Fibroblast of skin of right quadriceps (primary cell): ENCODE measurements at places on chromosomes 2 and 18.

GRCh38 chr2:174753038-174753633 lies 11.1 kb downstream of the CHRNA1 start:
- no peak for DNase-seq

DNA sequence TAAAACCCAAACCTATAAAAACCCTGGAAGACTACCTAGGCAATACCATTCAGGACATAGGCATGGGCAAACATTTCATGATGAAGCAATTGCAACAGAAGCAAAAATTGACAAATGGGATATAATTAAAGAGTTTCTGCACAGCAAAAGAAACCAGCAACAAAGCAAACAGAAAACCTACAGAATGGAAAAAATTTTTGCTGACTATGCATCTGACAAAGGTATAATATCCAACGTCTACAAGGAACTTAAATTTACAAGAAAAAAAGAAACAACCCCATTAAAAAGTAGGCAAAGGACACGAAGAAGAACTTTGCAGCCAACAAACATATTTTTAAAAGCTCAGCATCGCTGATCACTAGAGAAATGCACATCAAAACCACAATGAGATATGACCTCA lies 28.8 kb downstream of the ZBTB14 start:
- DNase-seq: no peak

DNA sequence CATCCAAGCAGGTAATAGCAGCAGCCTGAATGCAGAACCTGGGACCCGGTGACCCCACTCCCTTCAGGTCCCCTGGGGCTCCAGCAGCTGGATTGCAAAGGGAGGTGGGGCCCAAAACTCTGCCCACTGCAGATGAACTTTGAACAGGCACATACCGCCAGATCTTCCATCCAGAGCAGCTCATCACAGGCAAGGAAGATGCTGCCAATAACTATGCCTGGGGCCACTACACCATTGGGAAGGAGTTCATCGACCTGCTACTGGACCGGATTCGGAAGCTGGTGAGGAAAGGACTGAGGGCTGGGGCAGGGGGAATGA lies 9.2 kb upstream of the DNAJB2 start:
- DNase-seq: no peak

GRCh38 chr2:99786636-99787390 lies 297.0 kb upstream of the REV1 start:
- DNase-seq: no peak

- peak; percentile 48 for DNase-seq
Measured at GRCh38 chr2:24617424-24617823, 126.4 kb downstream of the NCOA1 start.

DNA sequence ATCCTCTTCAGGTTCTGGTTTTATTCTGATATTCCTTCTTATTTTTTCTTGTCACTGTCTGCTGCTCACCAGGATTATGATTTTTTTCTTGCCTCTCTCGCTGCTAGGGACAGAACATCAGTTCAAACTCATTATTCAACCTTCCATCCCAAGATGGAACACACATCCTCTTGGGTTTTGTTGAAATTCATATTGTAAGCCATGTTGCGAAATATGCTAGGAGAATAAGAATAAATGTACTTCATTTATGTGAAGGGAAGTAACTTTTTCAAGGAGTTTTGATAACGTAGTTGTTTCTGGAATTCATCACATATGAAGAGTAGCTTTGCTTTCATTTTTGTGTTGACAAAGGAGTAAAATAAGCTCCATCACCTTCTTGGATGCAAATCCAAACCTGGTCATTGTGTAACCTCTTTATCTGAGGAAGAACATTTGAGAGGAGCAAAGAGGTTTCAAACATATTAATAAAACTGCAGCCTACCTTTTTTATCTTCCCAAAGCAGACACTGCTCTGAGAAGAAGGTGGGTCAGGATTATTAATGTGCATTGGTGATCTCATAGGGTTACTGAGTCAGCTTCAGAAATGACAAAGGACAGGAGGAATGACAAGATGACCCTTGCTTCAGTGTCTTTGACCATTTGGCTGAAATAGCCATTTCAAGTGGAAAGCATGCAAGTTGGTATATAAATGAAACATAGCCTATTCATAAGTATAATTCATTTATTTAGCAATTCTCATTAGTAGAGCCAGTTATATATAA lies 280.0 kb downstream of the GULP1 start:
- DNase-seq: no peak

- DNase-seq: no peak
Measured at GRCh38 chr2:19769513-19769912, 132.3 kb downstream of the TTC32 start.

DNA sequence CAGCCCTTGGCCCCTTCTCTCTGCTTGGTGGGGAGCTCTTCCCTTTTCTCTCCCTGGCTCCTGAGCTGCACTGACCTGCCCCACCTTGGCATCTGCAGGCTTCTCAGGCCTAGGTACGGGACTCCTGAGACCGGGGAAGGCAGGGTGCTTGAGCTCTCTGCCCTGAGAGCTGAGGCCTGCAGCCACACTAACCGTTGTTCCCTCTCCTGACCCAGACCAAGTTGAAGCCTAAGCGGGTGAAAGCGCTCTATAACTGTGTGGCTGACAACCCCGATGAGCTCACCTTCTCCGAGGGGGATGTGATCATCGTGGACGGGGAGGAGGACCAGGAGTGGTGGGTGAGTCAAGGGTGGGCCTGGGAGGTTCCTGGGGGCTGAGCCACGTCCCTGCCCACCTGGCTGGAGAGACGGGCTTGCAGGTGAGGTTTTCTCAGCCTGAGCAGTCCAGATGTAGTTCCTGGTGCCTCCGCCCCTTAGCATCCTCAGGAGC lies 22.2 kb downstream of the ITGB1BP1 start:
- no peak for DNase-seq

GRCh38 chr2:163253621-163254285 lies 415.2 kb upstream of the KCNH7 start:
- no peak for DNase-seq

- no peak for DNase-seq
Measured at GRCh38 chr2:165815299-165816141, 21.5 kb upstream of the GALNT3 start.

GRCh38 chr2:30282081-30282480 lies 50.7 kb downstream of the LBH start:
- no peak for DNase-seq

DNA sequence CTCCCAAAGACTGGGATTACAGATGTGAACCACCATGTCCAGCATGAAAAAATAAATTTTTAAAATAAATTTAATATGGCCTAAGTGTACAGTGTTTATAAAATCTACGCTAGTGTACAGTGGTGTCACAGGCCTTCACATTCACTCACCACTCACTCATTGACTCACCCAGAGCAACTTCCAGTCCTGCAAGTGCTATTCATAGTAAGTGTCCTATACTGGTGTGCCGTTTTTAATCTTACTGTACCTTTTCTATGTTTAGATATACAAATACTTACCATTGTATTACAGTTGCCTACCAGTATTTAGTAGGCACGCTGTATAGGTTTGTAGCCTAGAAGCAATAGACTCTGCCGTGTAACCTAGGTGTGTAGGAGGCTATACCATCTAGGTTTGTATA lies 291.6 kb upstream of the STON1 start:
- no peak for DNase-seq

- no peak for DNase-seq
Measured at GRCh38 chr2:63598981-63599380, 10.2 kb downstream of the MDH1 start.

- DNase-seq: peak; percentile 17
Measured at GRCh38 chr2:41294331-41294730, 753.5 kb upstream of the PKDCC start.

GRCh38 chr2:51454177-51454576 lies 422.2 kb upstream of the NRXN1 start:
- no peak for DNase-seq

- no peak for DNase-seq
Measured at GRCh38 chr2:45254025-45254424, 244.8 kb upstream of the SIX2 start.

DNA sequence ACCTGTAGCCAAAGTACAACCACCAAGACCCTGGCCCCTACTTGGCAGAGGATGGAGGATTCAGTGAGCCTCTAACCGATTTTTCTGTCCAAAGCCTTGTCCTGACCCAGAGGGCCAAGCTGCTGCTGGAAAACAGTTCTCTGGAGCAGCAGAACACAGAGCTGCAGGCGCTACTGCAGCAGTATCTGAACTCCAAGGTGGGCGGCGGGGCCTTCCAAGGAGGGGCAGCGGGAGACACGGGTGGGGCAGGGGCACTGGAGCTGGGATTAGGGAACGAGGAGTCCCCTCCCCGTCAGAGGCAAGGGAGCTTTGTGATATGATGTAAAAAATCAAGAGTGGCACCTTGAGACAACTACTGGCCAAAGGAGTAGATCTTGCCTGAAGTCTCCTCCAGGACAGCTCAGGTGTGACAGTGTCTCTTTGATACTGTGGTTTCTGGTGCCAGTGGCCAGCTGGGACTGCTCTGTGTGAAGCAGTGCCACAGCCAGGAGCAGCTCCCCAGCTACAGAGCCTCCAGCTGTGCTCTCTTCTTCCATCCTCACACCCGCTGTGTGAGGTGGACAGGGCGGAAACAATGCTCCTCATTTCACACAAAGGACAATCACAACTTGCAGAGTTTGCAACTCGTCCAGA lies 22.8 kb downstream of the OTOF start:
- no peak for DNase-seq

DNA sequence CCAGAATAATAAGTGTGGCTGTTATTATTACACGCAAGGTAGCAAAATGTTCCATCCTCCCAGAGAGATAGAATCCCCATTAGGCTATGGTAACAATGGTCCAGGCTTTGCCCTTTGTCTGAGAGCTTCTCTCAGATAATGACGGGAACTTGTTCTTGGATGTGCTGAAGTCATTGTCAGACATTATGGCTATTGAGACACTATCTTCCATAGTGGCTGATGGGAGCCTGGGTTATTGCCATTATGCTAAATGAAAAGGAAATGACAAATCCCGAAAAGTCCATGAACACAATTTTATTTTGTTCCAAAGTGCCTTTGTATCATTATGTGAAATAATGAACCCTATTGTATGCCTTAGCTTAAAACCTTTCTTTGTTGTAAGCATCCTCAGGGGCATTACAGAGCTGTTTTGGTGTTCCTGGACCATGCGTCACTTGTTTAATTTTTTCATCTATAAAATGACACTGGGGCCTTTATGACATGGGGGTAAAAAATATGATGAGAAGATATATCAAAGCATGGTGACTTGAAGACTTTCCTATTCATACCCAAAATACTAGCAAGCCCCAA lies 218.5 kb downstream of the KCNS3 start:
- DNase-seq: no peak

GRCh38 chr2:230053753-230054478 lies 14.8 kb downstream of the SLC16A14 start:
- peak; percentile 46 for DNase-seq

GRCh38 chr2:1854729-1855547 lies 110.6 kb upstream of the PXDN start:
- DNase-seq: peak; percentile 43

DNA sequence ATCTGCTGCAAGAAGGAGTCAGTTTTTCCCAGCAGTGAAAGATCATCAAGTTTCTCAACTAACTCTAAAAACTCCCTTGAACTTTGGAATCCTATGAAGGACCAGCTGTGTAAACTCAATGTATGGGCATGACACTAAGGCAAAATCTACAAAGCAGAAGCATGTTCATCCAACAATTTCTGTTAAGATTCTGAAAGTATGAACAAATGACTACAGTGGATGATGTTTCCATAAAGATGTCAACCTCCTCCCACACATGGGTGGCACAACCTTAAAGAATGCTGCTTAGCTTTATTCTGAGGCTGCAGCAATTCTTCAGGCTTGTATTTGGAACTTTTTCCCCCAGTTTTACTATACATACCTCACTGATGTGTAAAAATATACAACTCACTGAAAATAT lies 47.2 kb downstream of the WDR33 start:
- peak; percentile 81 for DNase-seq

- DNase-seq: no peak
Measured at GRCh38 chr2:216776066-216776850, 80.9 kb upstream of the IGFBP5 start.

DNA sequence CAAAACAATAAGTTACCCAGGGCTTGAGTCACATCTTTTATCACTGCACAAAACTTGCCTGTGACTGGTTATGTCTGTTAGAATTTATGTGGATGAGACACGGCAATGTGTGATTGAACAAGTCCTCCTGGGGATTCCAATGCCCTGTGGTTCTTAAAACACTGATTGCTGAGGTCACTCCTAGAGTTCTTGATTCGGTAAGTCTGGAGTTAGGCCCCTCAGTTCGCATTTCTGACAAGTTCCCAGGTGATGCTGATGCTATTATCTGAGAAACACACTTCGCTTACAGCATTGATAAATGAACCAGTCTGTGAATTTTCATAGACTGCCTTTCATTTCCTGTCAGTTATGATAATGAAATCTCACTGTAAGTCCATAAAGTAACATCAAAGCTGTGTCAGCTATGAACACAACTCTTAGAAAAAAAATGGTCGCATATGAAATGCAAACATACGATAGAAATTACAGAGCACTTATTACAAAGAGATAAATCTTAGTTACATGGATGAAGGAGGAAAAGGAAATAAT lies 214.0 kb downstream of the DLGAP1 start:
- no peak for DNase-seq

DNA sequence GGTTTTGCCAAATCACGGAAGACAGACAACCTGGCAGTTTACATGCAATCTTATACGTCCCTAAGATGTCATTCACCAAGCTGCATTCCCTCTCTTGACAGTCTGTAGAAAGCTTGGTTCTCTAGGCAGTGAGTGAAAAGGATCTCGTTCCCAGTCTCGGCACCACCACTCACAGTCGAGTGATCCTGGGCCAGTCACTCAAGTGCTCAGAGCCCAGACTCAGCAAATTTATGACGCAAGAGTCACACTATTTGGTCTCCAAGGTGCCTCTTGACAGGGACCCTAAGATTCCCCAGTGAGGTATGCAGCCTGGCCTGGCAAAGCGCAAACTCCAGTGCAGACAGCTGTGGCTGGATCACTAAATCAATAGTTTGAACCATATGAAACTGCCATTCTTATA lies 77.9 kb downstream of the EIPR1 start:
- no peak for DNase-seq

DNA sequence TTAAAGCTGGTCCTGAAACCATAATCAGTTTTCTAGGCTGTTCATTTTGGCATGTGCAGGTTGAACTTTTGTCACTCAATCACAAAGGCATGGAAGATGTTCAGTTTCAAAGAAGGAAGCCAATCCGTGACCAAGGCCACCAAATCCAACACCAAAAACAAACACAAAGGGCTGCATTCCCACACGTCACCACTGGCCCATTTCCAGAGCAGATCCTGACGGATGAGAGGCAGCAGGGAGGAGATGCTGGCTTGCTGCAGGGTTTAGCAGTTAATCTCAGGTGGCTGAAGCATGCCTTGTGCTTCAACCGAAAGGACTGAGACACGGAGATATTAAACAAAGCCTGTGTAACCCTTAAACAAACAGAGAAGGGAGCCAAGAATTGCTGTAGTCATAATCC lies 191.9 kb upstream of the CTAGE1 start:
- DNase-seq: peak; percentile 14

DNA sequence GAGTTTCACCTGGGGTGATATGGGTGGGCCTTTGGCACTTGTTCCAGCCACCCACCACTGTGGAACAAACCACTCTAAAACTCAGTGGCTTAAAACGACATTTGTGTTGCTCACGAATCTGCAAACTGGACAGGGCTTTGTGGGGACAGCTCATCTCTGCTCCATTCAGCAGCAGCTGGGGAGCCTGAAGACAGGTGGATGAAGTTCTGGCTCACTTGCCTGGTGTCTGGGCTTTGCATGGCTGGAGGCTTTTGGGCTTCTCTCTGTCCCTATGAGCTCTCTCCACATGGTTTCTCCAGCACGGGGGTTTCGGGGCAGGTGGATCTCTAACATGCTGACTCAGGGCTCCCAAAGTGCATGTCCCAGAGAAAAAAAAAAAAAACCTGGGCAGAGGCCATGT lies 93.0 kb upstream of the GLI2 start:
- DNase-seq: no peak
